H9 (cell line): ENCODE measurements at places on chromosomes 4 and X.

- no peak for DNase-seq
These were observed 141.3 kb downstream of the ANXA5 start for GRCh38 chr4:121555315-121556107.

DNA sequence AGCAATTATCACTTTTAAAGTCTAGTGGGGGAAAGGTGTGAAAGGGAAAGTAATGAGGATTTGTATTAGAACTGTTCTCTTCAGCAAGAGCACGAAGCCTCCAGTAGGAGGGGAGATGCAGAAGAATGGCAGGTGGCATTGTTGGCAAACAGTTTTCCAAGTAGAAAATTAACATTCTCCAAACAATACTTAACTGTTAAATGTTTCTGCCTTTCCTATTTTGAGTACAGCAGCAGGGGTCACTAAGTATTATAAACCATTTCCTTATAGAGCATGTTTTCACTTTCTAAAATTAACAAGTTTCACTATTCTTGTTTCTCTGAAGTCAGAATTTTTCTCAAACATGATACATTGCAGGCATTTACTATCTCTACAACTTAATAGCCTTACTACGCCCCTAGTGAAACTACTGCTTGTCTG is 58.7 kb downstream of the LEF1 start:
- DNase-seq, result no peak

DNA sequence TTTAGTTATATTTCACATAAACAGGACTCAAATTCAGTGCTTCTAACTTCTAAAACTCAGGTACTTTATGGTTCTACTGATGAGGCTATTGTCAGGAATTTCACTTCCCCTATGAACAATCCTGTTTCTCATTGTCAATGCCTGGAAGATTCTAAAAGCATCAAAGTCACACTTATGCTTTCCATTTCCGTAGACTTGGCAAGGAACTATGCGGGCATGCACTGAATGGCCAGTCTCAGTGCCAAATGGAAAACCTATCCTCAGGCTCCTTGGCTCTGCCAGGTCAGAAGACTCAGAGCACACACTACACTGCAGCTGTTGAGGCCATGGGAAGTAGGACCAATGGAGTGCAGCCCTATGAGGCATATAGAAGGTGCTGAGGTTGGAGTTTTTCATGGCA is 97.0 kb upstream of the PTPN13 start:
- no peak for DNase-seq

DNA sequence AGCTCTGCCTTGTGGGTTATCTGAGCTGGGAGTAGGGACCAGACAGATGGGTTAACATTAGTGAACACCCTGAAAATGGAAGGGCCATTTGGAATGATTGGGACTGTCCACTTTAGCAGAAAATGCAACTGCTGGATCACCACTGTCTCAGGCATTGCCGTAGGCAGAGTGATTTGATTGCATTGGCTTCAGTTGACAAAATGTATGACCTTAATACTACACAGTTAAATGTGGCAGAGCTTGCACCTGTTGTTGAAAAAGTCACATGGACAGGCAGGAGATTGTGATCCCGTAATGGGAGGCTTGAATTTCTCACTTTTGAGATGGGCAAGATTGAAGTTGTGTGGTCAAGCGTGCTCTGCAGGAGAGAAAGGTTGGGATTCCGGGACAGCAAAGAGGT is 166.5 kb upstream of the PUDP start:
- DNase-seq, result no peak

- no peak for DNase-seq
These were observed 306.5 kb downstream of the PRDM5 start for GRCh38 chr4:120616041-120616440.

GRCh38 chr4:95209927-95210326 is 338.8 kb downstream of the UNC5C start:
- DNase-seq, result no peak

- DNase-seq, result no peak
These were observed 176.2 kb upstream of the CXorf66 start for GRCh38 chrX:140141444-140142029.

GRCh38 chr4:26058537-26058936 is 144.5 kb downstream of the SMIM20 start:
- no peak for DNase-seq

- no peak for DNase-seq
These were observed 470.6 kb upstream of the GALNTL6 start for GRCh38 chr4:171342646-171343045.

DNA sequence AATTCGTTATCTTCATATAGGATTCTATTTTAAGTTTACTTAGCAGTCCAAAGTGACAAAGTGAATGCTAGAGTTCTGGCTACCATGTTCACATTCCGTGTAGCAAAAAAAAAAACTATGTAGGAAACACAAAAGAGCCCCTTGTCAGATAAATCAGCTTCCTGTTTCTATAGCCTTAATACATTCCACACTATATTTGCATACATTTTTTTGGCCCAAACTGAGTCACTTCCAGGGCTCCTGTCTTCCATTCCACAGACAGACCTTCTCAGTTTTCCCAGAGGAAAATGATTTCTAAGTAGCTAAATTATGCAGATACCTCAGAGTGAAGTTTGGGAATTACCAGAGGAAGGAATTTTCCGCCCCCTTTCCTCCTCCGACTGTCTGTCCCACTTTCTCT is 841.9 kb upstream of the HS3ST1 start:
- no peak for DNase-seq

DNA sequence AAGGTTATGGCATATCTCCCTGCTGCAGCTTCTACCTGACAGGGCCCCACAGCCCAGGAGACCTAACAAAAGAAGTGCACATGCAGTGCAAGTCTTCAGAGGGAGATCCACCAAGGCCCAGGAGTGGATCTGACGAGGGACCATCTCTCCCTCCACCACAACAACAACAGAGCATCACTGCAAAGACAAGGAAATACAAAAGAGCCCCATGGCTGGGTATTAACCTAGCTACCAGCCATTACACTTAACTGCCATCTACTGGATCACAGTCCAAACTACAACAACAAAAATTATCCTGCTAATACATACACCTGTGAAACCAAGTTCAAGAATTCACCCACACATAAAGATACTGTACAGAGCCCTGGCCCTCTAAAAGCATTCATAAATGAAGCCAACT is 280.2 kb upstream of the SLC7A11 start:
- peak; percentile 31 for DNase-seq

DNA sequence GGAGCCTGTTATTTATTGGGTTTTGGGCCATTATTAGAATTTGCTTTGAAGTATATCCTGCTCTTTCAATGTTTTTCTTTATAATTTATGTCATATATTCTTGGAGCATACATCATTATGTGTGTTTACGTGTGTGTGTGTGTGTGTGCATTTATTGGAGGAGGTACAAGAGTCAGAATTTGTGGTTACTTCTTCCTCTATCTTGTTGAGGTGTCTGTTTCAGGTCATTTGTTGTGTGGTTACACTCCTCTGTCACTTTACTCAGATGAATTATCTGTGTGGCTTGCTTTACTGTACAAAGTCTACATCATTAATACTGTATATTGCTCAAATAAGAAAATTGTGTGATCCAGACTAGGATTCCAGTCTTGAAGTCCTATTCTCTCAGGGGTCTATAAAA is 1957.4 kb upstream of the TENM3 start:
- DNase-seq, result no peak

GRCh38 chr4:180641495-180641894 is 1601.7 kb upstream of the TENM3 start:
- no peak for DNase-seq

DNA sequence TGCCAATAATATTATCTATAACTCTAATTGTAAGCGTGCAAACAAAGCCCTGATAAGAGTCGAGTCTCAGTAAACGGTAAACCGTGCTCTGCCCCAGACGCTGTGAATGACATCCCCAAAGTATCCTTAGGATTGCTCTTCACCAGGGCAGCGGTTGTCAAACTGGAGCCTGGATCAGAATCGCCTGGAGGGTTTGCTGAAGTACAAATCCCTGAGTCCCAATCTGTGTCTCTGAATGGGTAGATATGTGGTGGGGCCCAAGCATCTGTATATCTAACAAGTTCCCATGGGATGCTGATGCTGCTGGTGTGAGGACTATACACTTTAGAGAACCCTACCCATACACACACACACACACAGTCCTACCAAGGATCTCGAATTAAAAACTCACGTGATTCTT is 813 bp upstream of the APBB2 start:
- DNase-seq, result no peak

DNA sequence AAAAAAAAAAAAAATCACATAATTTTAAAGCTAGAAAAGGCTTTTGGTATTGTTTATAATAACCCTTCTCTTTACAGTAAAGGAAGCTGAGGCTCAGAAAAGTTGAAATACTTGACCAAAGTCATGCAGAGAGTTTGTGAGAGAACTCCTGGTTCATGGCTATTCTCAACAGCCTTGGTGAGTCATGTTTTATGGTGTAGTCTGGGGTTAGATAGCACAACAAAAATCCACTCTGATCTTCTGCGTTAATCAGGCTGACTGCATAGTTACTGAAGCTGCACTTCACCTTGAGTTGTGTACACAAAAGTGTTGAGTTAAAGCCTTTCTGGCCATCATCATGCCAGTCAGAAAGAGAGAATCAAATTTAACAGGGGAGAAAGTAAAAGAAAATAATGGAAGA is 19.3 kb upstream of the SFRP2 start:
- no peak for DNase-seq

DNA sequence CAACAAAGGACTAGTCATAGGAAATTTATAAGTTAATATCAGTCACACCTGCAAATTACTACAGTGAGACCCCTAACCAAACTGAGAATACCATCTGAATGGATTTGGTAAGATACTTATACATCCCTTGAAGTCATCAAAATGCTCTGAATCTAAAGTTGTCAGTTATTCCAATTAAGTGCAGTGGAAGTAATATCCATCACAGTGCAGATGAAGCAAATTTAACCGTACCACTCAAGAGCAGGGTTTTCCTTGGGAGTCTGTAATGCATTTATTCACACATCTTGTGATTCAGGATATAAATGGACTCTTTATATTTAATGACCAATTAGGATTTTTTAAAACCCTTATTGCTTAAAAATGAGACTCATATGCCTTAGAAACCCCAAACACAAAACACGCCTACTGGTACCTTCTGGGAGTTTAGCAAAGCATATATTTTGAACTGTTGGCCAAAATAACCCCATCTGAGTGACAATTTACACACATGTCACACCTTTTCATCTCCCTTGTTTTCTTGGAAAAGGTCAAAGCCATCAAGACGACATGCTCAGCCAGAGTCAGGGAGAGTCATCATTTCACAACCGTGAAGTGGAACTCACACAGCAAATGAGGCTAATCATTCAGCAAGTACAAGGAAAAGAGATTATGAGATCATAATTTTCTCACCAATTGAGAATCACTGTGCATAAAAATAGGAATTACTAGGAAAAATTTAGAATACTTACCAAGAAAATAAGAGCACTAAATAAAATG is 303.7 kb downstream of the HNRNPD start:
- no peak for DNase-seq
